ENCODE measurements at places on chromosomes 1 and 21.

GRCh38 chr1:24252185-24252780, 65.2 kb upstream of the IFNLR1 start:
- no peak for DNase-seq

DNA sequence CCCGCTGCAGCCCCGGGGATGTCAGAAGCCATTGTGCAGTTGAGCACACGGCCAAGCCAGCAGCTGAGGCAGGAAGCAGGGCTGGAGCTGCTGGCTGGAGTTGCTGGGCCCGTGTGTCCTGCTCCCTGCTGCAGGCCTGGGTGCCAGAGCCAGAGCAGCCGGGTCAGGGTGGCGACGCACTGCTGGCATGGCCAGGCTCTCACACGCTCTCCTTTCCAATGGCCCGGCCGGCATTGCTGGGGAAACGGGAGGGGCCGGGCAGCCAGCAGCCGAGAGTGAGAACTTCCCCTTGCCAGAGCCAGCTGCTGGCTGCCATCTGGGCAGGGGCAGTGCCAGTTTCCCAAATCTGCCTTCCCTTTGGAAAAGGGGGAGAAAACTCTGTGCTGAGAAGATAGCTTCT, 82.4 kb upstream of the PROX1 start:
- DNase-seq = no peak

DNA sequence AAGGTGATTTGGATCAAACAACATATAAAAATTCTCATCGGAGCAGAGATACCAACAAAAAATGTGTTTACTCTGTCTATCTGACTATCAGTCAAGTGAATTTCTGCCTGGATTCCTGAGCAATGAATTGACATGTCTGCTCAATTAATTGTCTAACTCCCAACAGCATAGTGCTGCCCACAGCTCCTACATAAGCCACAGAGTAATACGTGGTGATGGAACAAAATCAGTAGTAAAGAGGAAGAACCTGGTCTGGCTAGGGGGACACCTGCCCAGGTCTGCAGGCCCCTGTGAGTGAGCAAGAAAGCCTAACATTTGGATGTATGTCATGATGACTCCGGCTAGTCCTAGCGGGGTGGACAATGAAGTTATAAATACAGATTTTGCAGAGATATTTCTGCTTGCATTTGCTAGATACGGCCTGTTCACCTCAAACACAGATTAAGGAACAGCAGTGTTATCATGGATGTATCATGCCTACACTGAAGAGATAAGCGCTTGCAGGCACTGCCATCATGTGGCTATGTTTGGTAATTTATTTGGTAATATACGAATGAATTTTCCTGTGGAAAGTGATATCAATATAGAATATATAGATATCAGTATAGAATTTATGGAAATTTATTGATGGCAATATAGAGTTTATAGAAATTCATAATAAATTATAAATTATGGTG, 69.6 kb upstream of the LRRC8B start:
- peak; percentile 79 for DNase-seq

DNA sequence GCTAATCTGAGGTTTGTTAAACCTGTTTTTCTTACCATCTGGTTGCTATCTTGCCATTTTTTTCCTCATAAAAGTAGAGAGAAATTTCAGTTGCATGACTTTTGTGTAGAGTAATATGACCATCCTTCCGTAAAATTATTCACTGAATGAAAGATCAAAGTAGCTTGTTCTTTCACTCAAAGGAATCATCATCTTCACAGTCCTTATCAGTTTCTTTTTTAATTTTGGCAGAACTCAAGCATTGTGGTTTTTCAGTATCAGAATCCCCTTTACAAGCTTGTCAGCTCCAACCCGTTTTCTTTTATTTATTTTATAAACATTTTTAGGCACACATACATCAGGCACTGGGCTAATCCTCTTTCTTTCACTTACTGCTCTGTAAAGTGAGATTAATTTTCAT, 91.7 kb downstream of the UBE2U start:
- DNase-seq = no peak

DNA sequence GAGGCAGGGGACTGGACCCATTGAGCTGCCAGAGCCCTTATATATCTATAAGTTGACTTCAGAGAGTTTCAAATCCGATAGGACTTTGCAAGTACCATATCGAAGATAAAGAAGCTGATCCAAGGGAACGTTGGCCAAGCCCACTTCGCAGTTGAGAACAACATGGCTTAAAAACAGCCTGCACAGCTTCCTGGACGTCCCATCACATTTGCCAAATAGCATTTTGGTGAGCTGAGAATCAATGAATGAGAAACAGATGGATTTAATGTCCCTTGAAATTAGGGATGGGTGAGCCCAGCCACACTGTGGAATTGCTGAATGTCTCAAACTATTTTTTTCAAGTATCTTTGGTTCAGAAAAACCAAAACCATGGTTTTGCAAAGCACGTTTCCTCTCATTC, 64.8 kb downstream of the KCNJ15 start:
- no peak for DNase-seq

GRCh38 chr1:19771350-19771749, 28.4 kb downstream of the TMCO4 start:
- DNase-seq = no peak

DNA sequence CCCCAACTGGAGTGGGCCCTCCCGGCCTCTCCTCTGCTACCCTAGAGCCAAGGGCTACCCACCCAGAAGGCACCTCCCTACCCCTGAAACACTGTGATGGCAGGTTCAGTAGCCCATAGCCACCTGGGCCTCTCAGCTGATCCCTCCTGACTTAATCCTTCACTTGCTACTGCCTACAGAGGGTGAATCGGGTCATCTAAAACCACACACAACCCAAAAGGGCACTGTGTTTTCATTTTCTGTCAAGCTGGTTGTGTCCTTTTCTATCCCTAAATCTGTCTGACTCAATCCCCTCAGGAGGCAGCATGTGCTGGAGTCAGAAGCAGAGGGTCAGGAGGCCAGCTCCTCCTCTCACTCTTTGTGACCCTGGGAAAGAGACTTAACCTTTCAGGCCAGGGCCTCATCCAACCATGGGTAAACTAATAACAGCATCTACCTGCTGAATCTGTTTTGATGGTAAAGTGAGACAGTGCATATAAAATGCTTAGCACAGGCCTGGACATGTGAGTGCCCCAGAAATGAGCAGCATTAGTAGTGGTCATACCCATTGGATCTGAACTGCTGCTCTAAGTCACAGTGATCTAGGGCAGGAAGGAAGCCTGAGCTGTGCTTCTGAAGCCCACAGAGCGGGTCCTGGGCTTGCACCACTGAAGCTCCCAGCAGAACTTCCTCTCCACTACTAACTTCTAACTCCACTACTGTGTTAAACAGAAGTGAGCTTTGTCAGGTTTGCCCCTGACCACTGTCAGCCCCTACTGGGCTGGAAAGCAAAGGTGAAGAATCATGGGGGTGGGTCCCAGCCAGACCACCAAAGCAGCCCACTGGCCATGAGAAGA, 11.0 kb downstream of the PMVK start:
- DNase-seq = no peak

DNA sequence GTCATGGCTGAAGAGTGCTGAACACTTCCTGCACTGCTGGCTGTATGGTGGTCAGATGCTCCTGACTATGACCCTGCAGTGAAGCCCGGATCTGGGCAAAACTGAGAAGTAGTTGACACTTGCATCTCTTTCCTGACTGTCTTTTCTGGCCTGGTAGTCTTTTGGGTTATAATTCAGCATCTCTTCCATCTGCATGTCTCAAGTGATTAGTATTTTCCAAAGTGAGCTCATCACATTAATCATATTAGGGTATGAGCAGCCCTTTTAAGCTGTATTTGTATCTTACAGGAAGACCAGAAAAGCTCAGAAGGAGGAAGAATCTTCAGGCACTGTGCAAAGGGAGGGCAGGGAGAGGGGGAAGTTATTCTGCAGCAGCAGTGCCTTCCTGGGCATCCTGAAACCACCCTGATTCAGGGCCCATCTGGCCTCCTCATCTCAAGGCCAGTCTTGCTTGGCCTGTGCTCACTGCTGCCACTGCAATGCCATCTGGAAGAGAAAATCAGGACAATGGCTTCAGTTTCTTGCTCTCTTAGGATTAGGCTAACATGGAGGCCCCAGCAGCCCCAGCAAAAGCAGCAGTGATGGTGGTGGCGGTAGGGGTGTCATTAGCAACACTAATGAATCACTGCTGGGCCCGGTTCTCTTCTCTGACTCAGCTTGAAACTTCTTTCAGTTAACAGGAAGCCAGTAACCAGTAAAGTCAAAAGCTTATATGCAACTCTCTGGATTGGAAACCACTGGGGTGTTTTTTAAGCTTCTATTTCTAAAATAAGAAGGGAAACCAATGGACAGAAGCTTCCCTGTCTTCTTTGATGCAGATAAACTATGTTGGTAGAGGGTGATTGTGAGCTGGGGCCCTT, 63.3 kb upstream of the WDR26 start:
- DNase-seq = peak; percentile 45

DNA sequence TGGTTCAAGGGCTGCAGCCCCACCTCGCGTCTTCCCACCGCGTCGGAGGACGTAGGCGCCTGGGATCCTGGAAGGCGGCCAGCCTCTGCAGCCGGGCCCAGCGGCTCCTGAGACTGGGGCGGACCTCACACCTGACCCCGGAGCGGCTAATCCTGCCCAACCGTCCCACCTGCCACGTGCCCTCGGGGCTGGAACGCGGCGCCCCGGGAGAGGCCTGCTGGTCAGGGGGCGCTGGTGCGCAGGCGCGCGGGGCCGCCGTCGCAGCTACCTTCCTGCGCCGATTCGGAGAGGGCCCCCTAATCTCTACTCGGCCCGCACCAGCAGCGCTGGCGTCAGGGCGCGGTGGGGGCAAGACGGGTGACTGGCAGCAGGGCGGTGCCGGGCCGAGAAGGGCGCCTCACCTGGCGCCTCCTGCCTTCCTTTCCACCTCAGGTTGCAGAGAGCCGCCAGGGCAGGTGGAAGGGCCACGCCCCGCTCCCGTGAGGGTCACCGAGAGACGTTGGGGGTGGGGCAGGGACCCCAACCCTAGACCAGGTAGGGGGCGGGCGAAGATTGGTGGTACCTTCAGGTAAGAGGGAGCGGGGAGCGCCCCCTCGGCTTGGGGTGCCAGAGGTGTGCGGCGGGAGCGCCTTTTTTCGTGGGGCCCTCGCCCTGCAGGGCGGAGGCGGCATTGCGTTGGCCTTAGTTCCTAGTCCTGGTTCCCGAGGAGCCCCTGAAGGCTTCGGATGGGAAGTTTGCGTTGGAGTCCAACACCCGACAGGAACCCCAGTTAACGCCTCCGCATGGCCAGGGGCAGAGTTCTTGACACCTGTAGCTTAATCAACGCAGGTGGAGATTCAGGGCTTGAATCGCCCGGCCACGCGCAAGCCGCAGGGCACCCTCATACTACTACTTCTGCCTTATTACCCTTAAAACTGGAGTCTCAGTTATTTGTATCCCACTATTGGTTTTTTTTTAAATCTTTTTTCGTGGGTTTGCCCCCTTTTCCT, at the start of gene TDRD5:
Gene TDRD5 (plus strand): TSS at position 241 of the 989 bp plus-strand sequence. CDS start 784 bp downstream, outside the sequence.
- no peak for DNase-seq

DNA sequence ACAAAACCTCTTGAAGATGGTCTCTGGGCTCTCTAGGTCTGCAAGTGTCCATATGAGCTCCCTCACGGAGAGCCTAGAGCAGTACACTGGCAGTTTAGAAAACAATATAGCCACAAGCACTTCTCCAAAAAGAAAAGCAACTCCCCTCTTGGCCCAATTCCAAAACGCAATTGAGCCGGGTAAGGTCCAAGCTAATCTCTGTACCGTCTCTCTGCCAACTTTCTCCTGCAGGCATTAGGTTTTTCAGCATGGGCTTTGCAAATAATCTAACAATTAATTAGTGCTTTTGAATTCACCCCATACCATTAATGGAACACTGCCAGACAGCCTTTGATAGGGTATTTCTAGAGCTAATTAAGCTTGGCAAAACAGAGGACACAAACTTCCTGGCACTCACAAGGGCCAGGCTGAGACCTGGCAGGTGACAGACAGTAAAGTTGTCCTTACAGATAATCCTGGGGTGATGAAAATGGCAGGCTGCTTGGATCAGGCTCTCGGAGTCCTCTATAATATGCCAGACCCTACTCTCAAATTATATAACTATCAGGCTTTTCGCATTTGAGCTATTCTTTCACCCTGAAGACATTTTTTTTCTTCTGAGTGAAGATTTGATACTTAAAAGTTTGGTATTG, 39.8 kb downstream of the TGFBR3 start:
- no peak for DNase-seq

GRCh38 chr21:39326607-39327307, 13.3 kb upstream of the BRWD1 start:
- no peak for DNase-seq

DNA sequence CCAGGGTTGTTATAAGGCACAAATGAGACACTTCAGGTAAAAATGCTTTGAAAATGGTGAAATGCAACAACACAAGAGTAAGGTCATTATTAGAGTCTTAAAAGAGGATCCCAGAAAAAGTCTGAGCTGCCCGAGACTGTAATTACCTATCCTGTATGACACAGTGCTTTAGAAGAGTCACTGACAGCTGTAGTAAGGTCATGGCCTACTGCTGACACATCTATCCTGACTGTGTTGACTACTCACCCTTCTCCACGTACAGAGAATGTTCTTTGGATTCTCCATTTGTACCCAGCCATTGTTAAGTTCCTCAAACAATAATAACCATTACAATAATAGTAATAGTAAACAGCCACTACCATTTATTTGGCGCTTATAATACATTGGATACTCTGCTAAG, 104.4 kb downstream of the CACHD1 start:
- DNase-seq = no peak

- DNase-seq = no peak
Measured at GRCh38 chr1:181057079-181057478, 23.3 kb downstream of the MR1 start.

DNA sequence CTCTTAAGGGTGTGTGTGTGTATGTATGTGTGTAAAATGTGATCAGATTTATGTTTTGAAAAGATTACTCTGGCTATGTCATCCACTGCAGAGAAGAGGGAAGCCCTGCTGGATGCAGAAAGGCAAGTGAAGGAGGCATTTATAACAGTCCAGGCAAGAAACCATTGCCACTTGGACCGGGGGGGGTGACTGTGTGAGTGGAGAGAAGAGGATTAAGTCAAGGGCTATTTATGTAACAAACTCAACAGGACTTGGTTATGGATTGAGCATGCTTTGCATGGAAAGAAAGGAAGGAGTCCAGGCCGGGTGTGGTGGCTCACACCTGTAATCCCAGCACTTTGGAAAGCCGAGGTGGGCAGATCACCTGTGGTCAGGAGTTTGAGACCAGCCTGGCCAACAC, 143.0 kb downstream of the URB2 start:
- DNase-seq = no peak

DNA sequence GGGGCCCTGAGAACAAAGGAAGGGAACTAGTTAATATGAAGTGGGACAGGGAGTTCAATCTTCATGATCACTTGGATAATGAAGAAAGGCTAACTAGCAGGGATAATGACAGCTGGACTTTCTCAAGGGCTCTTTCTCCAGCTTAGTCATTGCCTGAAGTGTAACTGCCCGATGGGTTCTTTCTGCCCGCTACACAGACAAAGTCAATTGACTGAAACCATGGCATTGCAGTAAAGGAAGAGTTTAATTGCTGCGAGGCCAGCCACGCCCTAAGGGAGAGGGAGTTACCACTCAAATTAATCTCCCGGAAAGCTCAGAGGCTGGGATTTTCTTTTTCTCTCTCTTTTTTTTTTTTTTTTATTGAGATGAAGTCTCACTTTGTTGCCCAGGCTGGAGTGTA, 16.6 kb upstream of the SLC2A5 start:
- DNase-seq = no peak

GRCh38 chr1:13784971-13785370, 85.0 kb downstream of the PRDM2 start:
- DNase-seq = no peak

GRCh38 chr1:162389021-162389818, 7.7 kb downstream of the C1orf226 start:
- no peak for DNase-seq
